GM18507 (cell line): ENCODE measurements at places on chromosomes 11 and 22.

DNA sequence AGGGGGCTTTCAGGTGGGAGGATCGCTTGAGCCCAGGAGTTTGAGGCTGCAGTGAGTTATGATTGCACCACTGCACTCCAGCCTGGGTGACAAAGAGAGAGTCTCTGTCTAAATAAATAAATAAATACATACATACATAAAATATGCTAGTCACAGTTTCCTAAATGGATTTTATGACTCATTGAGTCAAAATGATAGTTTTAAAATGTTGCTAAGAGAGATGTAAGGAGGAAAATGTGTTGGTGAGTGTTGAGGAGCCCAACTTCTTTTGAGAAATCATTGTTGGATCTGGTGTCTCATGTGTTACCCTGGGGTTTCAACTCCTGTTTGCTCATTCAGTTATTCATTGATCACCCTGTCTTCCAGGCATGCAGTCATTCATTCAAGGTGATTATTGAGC is 21.0 kb downstream of the PARVB start:
- DNase-seq: no peak

DNA sequence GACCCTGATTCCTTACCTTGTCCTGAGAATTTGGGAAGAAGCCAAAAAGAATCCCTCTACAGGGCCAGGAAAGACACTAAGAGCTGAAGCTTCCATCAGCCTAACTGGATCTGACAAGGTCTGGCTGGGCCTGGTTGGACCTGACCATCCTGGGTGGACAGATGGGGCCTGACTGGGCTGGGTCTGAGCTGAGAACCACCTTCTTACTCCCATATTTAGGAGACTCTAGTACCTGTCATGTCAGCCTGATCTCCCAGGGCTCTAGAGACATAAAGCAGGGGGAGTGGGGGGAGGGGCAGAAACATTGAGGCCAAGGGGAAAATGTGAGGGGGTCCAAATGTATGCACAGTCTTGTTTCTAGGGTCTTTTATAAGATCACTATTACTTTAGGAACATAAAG is 129.9 kb downstream of the BUD13 start:
- no peak for DNase-seq

GRCh38 chr11:17403980-17404759 is 15.7 kb upstream of the KCNJ11 start:
- DNase-seq: no peak

GRCh38 chr22:25759825-25760231 is 17.8 kb downstream of the MYO18B start:
- DNase-seq: no peak

DNA sequence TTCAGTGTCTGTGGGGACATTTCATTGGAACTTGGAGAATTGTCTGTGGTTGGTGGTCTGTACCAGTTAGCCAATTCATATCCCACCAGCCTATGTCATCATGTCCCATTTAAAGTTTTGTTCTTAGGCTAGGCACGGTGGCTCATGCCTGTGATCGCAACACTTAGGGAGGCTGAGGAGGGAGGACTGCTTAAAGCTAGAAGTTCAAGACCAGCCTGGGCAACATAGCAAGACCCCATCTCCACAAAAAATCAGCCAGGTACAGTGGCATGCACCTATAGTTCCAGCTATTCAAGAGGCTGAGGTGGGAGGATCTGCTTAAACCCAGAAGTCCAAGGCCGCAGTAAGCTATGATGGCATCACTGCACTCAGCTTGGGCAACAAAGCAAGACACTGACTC is 55.6 kb upstream of the CCND1 start:
- no peak for DNase-seq

GRCh38 chr11:120331301-120331996 is 4.8 kb upstream of the ARHGEF12 start:
- no peak for DNase-seq

GRCh38 chr11:1782831-1783724 is 19.4 kb upstream of the CTSD start:
- DNase-seq: no peak

DNA sequence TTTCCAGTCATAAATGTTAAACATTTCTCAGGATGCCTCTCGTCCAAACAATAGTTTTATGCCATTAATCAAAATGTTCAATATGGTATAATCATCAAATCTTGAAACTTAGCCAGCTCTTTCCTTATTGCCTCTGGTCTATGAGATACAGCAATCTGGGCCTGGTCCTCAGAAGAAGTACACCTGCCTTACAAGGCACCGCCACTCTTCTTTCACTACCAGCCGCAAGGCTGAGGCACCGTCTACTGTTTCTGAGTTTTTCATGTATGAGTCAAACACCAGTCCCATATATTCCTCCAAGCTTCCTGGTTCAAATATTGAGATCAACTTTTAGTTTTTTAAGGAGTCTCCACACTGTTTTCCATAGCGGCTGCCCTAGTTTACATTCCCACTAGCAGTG is 600.6 kb upstream of the FAT3 start:
- DNase-seq: no peak

GRCh38 chr11:93500759-93501158 is 42.4 kb downstream of the SMCO4 start:
- no peak for DNase-seq

DNA sequence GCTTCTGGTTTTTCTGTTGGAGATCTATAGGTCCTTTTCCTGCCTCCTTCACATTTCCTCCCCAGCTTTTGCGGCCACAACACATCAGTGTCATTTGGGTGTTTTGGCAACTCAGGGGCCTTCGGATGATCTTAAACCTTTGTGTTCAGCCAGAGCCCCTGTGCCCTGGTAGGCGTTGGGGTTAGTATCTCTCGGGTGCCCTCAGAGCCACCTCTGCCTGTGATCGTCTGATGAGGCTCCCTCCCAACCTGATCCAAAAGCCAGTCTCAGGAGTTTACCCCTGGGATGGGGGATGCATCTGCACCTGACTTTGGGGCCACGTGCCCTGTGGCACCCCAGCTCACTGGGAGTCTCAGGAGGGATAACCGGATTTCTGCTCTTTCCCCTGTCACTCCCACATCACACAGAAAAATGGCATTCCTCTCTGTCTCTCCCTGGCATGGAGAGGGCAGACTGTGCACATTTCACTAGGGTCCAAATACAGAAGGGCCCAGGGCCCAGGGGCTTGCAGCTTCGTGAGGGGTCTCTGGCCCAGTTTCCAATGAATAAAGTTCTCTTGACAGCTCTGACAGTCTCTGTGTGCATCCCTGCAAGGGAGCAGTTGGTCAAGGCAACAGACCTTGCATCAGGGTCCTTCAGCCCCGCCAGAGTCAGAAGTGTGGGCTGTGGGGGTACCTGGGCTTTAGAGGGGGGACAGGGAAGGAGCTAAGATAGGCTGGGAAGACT is 2.6 kb downstream of the RNF26 start:
- no peak for DNase-seq

DNA sequence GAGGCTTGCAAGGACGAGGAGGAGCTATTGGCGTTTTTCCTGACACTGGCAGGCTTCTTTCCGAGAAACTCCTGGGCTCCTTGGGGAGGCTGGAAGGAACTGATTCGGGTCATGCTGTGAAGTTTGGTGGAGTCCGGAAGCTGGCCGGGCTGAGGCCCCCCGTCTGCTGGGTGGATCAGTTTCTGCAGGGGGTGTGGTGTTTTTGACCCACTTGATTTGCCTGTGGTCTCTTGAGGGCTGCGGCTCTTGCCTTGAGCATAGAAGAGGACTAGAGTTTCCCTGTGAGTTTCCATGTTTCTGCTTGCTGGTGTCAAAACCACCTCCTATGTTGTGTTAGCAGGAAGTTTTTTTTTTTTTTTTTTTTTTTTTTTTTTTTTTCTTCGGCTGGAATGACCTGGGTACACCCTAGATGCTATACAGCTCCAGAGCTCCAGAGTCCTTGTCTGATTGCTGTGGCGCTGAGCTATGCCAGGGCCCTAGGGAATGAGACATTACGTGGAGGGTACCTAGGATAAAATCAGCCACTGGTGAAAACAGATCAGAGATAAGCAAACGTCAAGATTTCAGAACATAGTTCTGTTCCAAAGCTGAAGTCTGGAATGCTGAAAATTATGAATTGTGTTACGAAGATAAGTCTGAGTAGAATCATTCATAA is 728 bp downstream of the TBC1D22A start:
- no peak for DNase-seq

DNA sequence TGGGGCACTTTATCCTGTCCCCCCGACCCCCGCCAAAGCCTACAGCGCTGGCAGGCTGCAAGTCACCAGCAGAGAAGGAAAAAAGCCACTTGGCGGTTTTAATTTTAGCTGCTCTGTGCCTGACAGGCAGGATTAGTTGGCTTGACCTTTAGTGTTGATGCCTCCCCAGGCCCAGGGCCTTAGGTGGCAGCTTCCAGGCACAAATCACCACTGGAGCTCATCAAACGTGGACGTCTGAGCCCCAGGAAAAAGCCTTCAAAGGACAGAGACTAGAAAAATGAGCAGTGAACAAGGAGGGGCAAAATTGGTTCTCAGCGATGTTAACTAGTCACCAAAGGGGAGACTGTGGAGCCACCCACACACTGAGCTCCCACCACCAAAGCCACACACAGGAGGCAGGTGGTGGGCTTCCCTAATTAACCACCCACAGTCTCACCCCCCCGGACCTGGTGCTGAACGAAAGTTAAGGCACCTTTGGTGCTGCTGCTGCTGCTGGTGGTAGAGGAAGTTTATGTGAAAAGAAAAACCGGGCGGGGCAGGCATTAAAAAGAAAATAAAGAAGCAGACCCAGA is 4.4 kb upstream of the PYGM start:
- DNase-seq: no peak

DNA sequence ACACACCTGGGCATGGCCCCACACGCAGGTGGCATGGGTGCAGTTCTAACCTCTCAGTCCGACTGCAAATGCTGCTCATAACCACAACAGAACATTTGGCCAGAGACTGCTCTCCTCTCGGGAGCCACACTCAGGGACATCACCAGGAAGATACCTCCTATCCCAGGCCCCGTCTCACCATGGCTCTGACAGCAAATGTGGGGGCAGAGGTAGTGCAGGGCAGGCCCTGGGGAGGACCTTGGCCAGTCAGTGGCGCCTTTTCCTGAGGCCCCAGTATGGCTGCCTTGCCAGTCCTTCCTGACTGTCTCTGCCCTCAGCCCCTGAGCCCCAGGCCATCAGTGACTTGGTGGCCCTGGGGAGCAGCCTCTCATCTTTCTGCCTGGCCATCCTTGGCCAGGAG is 2.8 kb downstream of the KRTAP5-6 start:
- no peak for DNase-seq

DNA sequence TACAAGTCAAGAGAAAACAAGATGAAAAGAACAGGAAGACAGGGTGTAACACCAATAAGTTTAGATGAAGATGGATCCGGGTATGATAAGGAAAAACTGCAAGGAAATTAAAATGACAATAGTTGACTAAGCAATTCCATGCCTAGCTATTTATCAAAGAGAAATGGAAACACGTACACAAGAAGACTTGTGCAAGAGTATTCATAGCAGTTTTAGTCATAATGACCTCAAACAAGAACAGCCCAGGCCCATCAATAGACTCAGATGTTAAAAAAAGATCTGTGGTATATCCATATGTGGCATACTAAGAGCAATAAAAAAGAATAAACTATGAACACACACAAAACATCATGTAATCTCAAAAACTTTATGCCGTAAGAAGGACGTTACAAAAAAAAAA is 33.2 kb downstream of the SLC5A12 start:
- DNase-seq: no peak

GRCh38 chr11:118240999-118241763 is 11.0 kb downstream of the MPZL3 start:
- peak; percentile 38 for DNase-seq

DNA sequence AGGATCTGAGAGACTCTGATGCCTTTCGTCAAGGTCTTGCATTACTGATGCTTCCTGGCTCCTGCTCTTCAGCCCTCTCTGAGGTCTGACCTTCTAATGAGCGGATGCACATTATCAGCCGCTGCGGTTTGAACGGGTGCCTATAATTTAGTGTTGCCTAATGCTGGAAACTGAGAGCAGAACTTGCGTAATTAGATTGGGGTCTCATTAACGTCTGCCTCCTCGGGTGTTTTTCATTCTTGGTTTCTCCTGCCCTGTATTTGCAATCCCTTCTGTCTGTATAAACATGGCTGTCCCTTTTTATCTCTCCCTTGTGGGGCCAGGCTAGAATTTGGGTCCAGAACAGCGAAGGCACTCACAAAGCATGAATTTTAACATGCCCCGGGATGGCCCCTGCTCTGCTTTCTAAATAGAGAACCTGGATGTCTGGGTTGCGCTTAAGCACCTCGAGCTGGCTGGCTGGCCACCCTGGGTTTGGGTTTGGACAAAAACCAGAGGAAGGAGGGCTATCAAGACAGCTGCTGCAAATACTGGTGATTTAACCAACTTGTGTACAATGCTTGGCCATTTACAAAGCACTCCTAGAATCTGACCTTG is 118.6 kb downstream of the TIMP3 start:
- DNase-seq: no peak

DNA sequence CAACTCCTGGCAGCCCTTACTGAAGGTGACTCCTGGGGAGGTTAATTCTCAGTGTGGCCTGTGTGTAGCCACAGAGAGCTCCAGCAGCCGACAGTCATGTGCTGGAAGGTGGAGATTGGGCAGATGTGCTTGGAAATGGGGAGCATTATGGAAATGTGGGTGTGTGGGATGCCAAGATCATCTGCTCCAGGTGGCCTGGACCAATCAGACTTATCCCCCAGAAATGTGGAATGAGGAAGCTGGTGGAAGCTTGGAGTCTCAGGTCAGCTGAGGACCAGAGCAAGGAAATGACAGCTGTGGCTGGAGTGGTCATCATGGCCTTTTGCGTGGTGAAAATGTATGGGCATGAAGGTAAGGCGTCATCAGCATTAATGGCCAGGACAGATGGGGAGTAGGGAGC is 234.0 kb downstream of the MIAT start:
- no peak for DNase-seq

DNA sequence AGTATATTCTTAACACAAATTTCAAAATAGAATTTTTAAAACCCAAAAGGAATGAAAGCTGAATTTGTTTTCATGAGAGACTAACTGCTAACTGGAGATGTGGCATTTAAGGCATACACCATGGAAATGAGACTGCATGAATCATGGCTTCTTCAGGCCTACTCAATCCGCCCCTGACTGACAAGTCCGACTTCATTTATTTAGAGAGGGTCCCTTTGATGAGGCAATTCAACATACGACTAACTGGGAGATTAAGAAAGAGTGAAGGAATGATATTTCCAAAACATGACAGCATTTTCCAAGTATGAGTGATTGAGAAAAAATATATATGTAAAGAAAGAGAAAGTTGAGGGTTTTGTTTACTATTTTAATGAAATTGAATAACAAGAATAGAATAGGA is 720.1 kb downstream of the DLG2 start:
- DNase-seq: no peak

DNA sequence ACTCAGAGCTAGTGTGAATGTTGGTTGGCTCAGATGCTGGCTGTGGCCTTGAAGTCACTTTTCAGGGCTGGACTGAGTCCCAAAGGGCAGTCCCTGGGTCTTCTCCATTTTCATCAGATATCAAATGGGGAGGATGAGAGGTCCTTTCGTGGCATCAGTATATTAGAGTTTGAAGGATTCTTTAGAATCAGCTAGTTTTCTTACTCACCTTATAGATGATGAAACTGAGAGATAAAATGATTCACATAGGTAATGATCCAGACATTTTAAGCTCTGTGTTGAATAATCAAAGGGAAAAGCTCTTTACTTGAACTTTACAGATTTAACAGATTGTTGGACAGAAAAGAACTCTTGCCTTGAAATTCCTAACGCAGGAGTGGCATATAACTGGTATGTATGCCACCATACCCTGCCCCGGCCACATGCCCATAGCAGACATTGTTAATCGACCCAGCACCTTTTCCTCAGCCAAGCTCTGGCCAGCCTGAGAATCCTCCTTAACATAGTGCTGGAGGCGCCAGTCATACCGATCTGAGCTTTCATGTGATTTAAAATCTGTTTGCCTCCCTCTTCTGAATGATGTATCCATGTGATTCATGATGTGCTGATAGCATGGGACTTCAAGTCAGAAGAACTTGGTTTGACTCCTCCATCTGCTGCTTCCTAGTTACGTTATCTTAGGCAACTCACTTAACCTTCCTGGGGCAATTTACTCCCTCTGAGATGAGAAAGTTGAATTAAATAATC is 60.0 kb downstream of the BARX2 start:
- DNase-seq: no peak
